COLO829 (cell line): ENCODE measurements at places on chromosomes 2 and 18.

DNA sequence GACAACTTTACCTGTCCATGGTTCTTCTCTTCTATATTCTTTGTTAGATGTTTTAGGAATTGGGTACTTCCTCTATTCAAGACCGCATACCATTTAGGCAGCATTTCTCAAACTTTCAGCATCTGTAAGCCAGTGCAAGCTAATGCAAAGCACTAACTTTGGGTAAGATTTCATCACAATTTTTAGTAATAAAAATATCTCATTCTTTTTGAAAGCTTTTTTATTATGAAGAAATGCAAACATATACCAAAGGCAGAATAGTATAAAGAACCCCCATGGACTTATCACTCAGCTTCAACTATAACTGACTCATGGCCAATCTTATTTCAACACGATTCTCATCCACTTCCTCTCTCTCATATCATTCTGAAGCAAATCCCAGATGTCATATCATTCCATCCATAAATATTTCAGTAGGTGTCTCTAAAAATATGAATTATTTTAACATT is 32.9 kb downstream of the INO80C start:
- no peak for DNase-seq

DNA sequence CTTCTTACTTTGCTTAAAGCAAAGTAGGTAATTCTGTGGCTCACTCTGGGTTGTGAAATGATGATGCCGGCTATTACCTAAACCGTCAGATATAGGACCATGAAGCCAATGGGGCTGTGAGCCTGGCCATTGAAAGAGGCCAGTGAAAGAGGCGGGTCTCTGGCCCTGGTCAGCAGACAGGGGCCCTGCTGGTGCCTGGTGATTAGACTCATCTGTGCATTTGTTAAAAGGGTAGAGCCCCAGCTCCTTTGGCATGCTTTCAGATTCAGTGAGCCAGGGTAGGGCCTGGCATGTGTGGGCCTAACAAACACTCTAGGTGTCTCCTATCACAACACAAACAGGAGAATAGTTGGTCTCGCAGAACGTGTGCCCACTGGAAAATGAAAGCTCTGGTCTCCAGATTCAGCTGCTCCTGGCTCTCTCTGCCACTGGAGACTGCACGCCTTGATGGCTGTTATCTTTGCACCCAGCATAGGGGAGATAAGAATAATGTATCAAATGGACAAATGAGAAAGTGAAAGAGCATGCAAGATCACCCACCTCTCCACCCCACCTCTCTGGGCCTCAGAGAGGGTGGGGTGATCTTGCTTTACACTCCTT is 6.9 kb downstream of the LRRC30 start:
- no peak for DNase-seq

- DNase-seq = no peak
Observed at GRCh38 chr2:113079131-113079530, 11.4 kb downstream of the IL1F10 start.

GRCh38 chr2:35410431-35411061 is 945.0 kb upstream of the CRIM1 start:
- DNase-seq = peak; percentile 40

- DNase-seq = no peak
Observed at GRCh38 chr18:76615065-76615733, 120.2 kb upstream of the ZNF516 start.

DNA sequence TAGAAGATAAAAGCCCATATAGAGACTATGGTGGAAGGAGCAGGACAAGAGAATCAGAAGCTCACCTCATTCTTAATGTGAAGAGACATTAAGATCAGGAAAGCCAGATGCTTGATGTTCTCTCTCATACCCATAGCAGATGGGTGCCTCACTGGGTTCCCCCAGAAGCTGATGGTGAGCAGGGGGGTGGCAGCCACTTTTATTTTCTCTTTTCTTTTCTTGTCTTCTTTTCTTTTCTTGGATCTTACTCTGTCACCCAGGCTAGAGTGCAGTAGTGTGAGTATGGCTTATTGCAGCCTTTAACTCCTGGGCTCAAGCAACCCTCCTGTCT is 14.8 kb upstream of the CXCR4 start:
- no peak for DNase-seq

DNA sequence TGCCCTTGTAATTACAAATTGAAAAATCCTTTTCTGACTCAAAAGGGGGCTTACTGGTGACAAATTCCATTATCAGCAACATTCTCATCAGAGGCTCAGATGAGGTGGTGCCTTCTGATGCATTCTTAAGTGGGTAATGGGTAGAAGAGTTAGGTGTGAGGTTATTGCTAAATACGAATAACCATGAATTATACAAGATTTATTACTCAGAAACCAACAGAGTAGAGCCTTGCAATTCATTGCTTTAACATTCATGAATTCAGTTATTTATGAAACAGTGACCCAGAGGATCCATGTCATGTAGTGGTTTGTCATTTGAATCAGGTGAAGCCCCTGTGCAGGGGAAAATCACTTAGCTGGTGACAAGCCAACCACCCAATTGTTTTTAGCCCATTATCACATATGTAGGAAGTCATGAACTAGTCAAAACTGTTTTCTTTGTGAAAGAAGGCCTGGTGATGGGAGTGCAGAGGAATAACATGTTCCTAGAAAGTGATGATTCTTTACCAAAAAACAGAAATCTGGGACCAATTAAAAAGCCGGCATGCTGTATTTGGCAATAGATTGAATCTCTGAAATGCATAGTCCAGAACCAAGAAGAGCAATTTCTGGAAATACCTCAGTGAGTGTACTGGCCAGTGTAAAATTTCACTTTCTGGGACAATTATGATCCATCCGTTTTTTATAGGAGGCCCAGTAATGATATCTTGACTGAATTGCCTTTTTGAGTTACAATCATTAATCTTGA is 70.2 kb downstream of the CRIM1 start:
- no peak for DNase-seq

DNA sequence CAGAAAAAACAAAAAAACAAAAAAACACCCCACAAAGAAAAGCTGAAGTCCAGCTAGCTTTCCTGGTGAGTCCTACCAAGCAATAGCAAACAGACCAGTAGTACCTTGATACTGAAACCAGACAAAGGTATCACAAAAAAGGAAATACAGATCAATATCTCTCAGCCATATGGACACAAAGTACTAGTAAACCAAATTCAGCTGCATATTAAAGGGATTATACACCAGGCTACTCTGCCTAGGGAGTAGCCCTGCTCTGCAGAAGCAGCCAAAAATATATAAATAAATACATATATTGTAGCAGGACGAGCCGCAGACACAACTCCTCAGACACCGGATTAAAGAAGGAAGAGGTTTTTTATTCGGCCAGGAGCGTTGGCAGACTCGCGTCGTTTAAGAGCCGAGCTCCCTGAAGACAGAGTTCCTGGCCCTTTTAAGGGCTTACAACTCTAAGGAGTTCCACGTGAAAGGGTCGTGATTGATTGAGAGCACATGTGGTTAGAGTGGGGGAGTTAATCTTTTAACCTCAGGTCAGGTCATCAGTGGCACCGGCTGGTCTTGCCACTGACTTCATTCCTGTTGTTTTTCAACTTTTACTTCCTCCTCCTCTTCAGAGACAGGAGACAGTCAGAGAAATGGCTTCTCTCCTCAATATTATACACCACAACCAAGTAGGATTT is 38.4 kb upstream of the DTNB start:
- DNase-seq = no peak

DNA sequence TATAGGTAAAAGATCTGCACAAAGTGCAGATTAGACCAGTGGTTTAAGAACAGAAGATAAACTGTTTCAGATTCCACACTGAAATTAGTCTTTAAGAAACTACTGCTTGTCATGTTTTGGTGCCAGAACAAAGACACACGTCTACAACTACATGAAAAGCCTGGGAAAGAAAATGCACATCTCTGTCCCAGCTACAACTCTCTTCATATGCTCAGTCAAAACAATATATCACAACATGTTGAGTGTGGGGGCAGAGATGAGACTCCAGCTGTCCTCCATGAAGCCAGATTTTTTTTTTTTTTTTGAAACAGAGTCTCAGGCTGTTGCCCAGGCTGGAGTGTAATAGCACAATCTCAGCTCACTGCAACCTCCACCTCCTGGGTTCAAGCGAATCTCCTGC is 52.6 kb upstream of the BIN1 start:
- DNase-seq = no peak

DNA sequence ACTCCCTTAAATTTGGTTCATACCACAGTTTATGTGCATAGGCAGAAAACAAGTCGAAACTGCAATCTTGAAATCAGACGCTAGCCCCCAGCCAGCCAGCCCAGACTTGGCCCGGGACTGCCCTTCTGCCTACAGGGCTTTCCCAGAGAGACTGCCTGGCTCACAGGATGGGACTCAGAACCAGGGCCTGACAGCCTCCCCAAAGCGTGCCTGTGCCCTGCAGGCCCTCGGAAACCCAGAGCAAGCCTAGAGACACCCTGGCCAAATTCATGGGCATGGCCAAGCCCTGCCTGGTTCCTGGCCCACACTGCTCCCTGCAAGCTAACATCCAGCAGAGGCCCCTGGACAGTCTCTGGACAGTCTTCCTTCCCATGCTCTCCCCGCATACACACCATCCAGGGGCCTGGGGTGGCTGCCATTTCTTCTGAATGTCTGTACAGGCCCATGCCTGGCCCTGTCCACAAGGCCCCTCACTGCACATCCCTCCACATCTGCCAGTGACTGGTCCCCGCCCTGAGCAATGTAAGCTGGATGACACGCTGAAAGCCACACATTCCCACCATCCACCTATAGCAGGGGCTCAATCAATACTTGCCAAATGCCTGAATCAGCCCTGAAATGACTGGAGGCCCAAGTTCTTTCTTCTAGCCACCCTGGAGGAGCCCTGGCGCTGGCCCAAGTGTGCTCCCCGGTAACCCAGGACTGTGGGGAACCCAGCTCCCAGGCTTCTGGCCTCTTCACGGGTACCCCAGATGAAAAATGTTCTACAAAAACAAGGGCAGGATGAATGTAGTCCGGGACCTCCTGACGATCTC is 73.1 kb downstream of the HDAC4 start:
- DNase-seq = no peak

DNA sequence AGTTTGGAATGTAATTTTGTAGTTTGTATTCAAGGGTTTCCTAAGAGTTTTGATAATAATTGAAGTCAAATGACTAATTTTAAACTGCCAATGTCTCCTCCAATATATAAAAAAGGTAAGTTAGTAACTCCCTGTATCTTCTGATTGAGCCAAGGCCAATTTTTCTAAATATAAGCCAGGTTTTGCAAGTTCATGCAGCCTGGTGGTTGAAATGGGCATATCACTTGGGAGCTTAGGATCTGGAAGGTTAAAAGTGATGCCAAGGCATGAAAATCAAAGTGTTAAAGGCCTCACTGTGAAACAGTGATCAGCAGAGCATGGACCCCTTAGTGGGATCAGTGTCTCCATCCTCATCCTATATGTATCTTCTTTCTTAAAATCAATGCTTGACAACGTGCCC is 60.5 kb downstream of the MERTK start:
- no peak for DNase-seq

DNA sequence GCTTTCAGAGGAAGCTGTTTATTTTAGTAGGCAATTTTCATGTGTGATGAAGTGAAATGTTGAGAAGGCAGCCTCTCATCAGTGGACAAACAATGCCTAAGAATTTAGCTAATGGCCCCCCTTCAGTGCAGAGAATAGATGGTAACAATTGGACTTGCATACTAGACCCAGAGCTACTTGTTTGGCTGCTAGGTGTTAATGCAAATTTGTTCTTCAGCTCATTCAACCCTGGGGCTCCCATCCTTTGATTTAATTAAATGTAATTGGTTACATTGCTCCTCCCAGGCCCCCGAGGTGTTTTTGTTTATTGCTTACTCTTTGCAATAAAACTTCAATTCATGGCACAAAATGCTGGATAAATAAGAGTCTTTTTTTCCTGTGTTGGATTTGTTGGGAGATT is 68.6 kb downstream of the CAMKMT start:
- no peak for DNase-seq

GRCh38 chr2:112141626-112142007 is 3.4 kb downstream of the FBLN7 start:
- DNase-seq = no peak

DNA sequence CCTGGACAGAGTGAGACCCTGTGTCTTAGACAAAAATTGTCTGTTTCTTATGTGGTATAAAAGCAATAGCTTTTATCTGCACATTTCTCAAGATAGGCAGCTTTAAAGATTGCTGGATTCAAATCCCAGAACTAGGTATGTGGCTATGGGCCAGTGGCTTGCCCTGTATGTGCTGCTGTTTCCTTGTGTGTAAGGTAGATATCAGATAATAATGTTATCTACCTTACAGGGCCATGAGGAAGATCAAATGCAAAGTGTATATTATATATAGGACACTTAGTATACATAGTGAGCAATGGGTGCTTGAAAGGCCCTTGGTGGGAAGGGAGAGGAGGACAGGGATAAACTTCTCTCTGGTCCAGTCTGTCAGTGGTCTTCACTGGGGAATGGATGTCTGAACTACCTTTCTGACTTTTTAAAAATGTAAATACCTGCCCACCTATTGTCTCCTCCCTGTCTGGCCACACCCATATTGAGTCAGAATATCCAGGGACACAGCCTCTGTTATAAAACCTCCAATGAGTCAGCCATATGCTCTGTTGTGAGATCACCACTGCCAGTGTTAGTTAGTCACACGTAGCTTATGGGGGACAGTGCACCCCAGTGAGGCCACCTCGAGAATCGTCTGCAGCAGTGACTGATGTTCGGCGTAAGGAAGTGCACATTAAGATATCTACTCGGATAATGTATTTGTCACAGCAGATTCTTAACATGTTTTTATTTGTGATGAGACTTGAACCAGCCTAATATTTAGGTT is 383.4 kb downstream of the PTPRM start:
- no peak for DNase-seq

- DNase-seq = peak; percentile 54
Observed at GRCh38 chr18:31555971-31556747, 35.5 kb upstream of the TTR start.

GRCh38 chr2:162343492-162343823 is 474 bp upstream of the GCA start:
- no peak for DNase-seq

- no peak for DNase-seq
Observed at GRCh38 chr2:219280651-219281050, 1.5 kb downstream of the DNAJB2 start.

DNA sequence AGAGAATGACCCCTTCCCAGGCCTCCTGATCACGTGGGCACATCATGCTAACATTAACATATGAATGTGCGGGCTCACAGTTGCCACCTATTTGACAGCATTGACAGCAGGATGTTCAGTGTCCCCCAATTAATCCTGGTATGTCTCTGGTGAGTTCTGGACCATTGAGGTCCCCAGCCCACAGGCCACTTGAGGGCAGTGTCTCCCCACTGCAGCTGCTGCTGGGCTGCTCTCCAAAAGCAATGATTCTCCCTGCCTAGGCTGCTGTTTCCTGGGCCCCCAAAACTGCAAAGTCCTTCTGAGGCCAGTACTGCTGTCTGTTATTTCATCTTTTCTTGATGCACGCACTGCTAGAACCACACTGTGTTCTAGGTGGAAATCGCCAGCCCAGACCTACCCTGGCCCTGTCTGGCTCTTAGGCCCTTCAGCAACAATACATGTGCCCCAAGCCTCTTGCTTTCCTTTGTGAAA is 52.7 kb upstream of the MAPK4 start:
- peak; percentile 55 for DNase-seq

GRCh38 chr2:106261871-106262321 is 67.8 kb upstream of the UXS1 start:
- DNase-seq = no peak
